ENCODE measurements at places on chromosomes 12 and 14. TPM values are rescaled to one million over a fixed set of nuclear protein-coding genes. Genes with fewer than 3 reads are reported as not detected.

The GPR132 gene
- not detected for total RNA-seq

The PLEKHD1 gene
- total RNA-seq, result not detected

The CD27 gene
- 0.12 TPM for total RNA-seq

The CYP27B1 gene
- 0.19 TPM for total RNA-seq

The MYF5 gene
- total RNA-seq, result not detected

The AQP5 gene
- 0.26 TPM for total RNA-seq
